Right ventricle myocardium superior (tissue), 1 donor: ENCODE measurements at places on chromosomes 1 and 21. TPM values are rescaled to one million over a fixed set of nuclear protein-coding genes. Genes with fewer than 3 reads are reported as not detected.

- no peak for DNase-seq
These were observed 62.4 kb upstream of the POU2F1 start for GRCh38 chr1:167158111-167158812.

GRCh38 chr21:26707246-26707645 is 134.2 kb upstream of the CYYR1 start:
- DNase-seq = no peak

DNA sequence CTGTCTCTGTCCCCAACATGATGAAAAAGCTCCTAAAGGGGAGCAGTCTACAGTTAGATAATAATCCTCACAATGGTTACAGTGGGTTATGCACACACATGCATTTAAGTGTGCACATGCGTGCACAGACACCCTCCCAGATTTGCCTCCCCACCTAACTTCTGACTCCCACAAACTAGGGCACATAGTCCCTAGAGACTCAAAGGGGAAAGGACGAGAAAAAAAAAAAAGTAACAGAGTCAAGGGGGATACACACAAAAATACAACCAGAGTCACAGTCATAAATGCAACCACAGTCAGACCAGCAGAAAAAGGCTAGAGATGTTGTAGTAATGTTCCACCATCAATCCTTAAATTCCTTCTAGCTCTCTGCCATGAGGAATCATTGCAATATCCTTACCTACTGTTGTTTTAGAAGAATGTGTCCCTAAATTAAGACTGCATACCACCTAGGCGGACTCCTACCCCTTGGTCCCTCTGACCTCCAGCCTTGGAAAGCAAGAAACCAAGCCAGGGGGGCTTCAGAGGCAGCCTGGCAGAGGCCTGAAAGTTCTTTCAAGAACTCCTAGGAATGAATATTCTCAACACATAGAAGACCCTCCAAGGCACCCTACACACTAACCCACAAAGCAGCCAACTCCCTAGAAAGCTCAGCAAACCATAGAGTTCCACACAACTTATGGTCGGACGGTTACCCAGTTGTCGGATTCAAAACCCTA is 1.3 kb downstream of the CRTC2 start:
- DNase-seq = no peak

GRCh38 chr1:157103268-157103667 is 3.7 kb upstream of the ETV3L start:
- no peak for DNase-seq

GRCh38 chr21:26732432-26733221 is 112.6 kb downstream of the ADAMTS1 start:
- DNase-seq = peak; percentile 50

DNA sequence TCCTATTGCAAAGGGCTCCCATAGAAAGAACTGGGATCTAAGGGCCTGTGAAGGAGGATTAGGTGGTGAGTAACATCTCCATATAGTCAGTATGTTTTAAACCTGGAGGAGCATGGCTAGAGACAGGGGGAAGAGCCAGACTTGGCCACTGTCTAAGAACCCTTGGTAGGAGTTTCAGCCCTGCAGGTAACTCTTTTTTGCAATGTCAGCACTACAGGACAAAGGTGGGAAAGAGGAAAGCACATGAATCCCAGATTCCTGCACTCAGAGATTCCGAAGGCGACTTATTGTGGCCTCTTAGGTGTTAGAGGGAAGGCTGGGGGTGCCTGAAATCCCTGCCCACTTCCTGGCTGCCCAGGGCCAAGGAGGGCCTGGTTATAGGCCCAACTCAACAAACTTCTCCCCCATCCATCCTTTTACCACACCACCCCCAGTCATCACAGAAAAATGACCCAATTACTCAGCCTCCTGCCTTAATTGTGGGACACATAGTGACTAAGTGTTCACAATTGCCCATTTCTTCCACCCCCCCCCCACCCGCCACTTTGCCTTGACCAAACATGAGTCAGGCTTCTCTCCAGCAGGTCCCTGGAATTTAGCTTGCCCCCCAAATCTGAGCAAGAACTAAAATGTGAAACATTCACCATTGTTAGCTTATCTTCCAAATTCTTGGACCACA is 1.9 kb upstream of the NTNG1 start:
- DNase-seq = no peak

- no peak for DNase-seq
These were observed 27.4 kb downstream of the SYF2 start for GRCh38 chr1:25204797-25205480.

DNA sequence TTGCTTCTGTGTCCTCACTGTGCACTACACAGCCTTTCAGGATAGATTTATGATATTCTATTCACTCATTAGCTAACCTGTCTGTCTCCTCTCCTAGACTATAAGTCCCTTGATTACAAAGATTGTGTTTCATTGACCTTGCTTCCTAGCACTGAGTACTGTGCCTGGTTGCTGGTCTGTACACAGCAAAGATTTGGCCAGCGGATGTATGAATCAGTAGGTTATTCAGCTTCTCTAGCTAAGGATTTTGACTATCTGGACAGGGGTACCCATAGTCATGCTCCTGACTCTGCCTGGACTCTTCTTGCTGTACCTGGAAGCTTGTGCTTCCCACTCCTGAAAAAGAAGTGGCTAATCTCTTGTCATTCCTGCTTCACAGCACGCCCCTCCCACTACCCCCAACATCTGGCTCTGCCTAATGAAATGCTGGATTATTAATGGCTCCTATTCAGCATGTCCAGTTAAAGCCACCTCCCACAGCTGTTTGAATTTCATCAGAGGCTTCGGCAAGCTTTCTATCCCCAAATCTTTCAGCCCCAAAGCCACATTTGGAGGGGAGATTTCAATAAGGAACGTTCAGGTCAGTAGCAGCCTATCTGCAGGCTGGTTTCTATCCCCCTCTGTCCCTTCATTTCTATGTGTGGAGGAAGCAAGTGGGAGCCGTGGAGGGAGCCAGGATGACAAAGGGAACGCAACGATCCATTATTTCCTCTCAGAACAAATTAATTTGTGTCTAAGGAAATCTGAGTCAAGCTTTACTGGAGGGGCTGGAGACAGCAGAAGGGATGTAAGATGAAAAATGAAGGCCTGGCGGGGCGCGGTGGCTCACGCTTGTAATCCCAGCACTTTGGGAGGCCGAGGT is 64.8 kb upstream of the PPM1J start:
- no peak for DNase-seq

DNA sequence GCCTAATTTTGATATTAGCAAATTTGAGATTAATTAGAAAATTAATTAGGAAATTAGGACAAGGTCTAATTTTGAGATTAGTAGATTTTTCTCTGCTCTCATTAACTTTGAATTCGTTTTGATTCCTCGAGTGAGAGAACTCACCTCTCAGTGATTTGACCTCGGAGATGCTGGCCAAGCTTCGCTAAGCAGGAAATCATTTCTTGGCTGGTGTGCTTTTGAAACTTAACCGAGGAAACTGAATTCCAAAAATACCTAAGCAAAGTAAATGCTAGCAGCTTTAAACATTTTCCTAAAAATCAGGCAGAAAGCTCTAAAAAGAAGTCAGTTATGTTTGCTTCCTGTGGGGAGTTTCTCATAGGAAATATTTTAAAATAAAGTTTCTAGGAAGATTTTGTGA is 34.9 kb downstream of the CDC14A start:
- no peak for DNase-seq

DNA sequence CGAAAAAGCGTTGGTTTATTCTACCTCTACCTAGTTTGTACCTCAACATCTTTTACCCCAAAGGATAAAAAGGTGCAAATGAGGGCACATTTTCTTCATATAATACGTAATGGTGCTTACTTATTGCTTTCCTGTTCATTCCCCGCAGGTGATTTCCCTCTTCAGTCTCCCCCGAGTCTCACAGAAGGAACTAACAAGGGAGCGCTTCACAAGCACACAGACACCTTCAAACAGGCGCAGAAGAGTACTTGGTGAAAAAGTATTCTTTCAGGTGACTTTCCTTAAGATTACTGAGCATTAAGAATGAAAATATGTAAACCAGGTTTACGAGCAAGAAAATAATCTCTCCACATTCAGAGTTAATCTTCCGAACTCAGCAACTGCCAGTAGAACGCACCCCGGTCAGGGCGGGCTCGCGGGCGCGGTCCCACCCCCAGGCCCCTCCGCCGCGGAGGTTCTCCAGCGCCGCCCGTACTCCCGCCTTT is 511 bp upstream of the RABGAP1L start:
- DNase-seq = no peak

DNA sequence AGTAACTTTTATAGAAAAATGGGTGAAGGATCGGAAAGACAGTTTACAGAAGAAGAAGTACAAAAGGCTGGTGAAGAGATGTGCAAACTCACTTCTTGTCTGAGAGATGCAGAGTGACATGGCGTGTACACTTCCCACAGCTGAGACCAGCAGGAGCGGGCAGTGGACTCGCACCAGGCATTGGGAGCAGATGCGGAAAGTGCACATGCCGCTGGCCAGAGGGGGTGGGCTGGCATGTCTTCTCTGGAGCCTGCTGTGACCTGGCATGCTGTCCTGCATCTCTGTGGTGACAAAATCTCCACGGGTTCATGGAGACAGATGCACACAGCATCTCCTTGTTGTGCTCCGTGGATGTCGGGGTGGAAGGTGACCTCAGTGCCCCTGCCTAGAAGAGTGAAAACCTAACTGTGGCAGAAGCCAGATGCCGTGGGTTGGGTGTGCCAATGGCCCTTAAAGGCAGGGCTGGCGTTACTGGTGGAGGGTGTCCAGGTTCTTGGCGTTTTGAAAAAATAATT is 128.6 kb upstream of the COL6A1 start:
- no peak for DNase-seq

- DNase-seq = no peak
These were observed 265.1 kb upstream of the CAMK1G start for GRCh38 chr1:209318181-209319056.

DNA sequence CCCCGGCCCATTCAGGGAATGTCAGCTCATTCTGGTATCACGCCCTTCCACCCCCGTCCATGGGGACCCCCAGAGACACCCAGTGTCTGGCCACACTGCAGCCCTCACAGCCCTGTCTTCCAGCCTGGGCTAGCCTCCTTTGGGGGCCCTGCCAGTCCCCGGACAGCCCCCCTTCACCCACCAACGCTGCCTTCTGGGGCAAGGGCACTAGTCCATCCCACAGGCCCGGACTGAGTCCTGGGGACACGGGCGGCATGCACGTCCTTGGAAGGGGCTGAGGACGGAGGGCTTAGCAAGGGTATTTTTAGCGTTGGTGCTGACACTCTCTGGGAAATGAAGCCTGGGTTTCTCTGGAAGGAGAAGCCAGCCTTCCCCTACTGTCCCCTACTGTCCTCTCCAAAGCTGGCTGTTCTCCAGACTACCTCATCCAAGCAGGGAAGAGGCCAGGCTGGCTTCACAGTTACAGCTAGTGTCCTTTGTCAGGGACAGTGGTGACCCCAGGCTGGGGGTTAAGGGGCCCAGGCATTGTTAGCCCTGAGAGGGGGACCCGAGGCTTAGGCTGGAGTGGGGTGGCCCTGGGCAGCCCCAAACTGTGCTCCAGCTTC is 39.5 kb downstream of the COQ8A start:
- DNase-seq = no peak

DNA sequence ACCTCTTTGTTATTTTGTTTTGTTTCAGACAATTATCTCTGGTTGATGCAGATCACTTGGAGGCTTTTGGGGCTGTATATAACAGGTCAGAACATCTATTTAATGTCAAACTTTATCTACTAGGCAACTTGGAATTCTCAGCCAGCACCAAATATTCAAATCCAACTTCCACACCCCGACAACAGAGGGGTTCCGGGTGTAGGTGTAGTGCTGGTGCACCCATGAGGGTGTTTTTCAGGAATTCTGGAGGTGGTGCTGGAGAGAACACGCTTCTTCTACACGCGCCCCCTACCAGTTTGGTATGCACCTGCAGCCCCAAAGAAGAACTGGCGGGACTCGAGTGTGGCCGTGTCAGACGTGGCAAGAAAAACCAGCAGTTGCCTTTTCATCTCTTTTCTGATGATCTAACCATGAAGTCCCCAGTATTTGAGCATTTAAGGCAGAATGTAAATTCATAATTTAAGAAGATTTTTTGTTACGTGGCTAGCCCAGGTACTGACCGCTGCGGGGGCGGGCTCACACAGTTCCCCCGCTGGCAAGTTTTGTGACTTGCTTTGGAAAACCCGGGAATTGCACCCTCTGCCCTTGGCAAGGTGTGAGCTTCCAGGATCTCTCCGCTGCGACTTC is 462 bp upstream of the TLCD4 start:
- peak; percentile 70 for DNase-seq

DNA sequence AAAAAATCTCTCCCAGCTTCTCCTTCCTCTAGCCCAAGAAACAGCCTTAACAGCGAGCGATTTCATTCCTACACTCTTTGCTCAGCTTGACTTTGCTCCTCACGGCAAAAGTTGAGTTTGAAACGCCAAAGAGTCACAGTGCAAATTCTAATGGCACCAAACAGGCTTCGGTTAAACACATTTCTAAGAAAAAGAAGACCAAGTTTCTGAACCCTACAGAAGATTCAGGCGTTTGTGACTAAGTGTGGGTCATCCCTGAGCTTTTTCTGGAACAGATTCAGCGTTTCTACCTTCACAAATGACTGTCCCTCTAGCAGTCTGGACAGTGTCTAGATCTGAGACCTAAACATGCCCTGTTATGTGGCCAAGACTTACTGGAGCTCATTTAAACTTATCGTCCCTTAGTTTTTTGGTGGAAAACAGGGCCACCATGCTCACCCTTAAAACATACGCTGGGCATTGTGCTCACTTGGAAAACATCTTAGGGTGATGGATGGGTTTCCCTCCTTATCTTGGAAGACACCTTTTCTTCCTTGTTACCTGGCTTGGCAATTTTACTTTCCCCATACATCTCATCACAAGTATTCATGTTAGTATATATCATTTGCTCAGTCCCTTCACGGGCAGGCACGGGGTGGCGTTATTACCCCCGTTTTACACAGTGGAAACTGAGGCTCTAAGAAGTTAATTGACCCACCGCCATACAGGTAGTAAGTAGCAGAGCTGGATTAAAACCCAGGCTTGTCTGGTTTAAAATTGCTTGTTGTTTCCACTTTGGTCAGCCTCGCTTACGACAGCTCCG is 1.0 kb downstream of the C1orf198 start:
- DNase-seq = no peak

DNA sequence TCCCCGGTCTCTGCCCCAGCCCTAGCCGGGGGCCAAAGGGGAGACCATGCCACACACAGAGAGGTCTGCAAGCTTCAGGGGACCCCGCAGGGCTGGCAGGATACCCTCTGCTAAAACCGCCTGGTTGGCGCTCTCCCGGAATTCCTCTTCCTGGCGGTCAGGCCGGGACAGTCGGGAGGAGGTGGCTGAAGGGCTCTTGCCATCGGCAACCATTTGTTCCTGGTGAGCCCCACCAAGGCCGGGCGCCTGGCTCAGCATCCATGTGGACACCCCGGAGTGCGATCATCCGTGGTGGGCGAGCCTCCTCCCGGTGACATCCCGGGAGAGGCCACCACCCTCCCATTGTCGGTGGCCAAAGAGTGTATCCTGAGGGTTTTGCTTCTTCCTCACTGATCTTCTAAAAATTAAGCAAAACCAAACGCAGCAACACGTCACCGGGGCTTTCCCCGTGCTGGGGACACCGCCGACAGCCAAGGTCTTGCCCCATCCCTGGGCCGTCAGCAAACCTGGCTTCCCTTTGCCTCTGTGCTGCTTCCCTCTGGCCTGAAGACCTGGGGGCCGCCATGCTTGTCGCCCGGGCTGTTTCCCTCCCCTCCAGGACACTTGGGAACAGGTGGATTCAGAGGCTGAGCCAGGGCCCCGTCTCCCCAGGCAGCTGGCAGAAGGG is 59.1 kb upstream of the TTC34 start:
- peak; percentile 24 for DNase-seq

The TNFRSF14 gene
- 16.0 TPM for total RNA-seq

The IVL gene
- total RNA-seq = not detected

The DYRK3 gene
- 23.6 TPM for total RNA-seq

The TRABD2B gene
- total RNA-seq = 0.51 TPM
